ENCODE measurements at places on chromosomes 4 and X. TPM values are rescaled to one million over a fixed set of nuclear protein-coding genes. Genes with fewer than 3 reads are reported as not detected.

DNA sequence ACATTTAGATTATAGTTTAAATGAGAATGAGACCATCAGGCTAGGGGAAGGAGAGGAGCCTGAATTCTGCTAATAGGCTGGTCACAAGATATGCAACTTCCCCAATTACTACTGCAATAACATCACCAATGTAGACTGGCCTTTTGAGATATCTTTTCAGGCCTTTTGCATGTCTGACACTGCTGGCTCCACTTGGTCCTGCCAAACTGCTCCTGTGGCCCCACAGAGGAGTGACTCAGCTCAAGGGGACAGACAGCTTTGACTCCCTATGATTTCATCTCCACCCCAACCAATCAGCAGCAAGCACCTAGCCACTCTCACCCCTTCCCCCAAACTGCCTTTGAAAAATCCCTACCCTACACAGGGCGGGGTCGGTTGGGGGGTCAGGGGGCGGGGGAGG lies 22.8 kb downstream of the GPRIN3 start:
- no peak for DNase-seq

DNA sequence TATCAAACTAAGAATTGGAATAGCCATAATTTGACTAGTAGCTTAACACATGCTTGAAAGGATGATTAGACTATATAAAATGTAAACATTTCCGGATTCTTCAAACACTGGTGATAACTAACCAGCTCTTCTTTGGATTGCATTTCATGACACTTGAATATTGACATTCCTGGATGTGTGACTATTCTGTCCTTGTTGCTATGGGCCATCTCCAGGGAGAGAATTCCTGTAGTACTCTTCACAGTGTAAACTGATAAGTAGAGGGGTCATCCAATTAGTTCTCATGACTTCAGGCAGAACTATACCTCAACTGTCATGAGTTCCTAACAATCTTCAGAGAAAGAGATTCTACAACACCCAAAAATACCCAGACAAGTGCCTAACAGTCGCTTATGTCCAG lies 1026.7 kb upstream of the TENM3 start:
- DNase-seq = no peak

DNA sequence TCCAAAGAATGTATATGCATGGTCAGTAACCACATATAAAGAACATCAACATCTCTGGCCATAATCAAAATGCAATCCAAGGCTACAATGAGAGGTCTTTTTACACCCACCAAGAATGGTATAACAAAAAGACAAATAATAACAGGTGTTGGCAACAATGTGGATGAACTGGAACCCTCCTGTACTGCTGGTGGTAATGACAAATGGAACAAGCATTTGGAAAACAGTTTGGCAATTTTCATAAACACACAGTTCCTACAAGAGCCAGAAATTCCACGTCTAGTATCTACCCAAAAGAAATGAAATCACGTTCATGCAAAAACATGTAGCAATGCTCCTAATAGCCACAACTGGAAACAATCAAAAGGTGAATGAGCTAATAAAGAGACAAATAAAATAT lies 11.7 kb downstream of the UGT2B4 start:
- no peak for DNase-seq

- DNase-seq = peak; percentile 31
These were observed 79.8 kb downstream of the SPANXN3 start for GRCh38 chrX:143437439-143437838.

DNA sequence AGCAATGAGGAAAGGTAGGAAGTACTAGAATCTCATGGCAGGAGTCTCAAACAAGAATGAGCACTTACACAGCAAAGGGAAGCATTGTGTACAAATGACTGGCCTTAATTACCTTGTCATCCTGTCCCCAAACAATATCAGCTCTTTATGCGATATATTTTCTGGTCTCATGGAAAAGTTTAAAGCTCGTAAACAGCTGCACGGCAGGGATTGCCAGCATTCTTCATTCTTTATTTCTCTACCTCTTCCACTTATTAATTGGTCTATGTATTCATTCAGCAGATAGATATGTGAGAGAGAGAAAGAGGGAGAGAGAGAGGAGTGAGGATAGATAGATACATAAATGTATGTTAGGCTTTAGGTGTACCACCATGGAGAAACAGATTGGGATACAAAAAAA lies 155.8 kb upstream of the FAT4 start:
- peak; percentile 12 for DNase-seq

The GABRQ gene
- 1.0 TPM for total RNA-seq
